ENCODE measurements at places on chromosomes 2 and 18.

GRCh38 chr2:42706836-42707235 lies 57.1 kb downstream of the OXER1 start:
- DNase-seq: no peak

DNA sequence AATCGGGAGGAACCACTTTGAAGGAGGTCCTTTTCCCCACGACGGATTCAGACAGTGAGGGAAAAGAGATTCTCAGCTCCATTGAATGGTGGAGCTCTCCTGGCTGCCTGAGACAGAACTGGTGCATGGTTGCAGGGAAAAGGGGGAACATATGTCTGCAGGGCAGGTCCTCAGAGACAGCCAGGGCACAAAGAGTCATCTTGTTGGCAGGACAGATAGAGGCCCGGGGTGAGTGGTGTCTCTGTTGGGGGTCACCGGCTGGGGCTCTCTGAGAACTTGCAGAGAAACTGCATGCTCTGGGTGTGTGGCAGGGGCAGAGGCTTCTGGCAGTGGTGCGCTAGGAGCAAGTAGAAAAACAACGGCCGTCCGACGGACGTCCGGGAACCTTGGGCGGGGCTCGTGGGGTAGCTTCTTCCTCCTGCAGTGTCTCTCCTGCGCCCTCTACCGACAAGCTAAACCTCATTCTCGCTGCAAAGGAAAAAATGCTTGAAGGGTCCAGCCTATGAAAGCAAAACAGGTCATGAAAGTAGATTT lies 94.3 kb downstream of the CDCA7 start:
- DNase-seq: peak; percentile 45

DNA sequence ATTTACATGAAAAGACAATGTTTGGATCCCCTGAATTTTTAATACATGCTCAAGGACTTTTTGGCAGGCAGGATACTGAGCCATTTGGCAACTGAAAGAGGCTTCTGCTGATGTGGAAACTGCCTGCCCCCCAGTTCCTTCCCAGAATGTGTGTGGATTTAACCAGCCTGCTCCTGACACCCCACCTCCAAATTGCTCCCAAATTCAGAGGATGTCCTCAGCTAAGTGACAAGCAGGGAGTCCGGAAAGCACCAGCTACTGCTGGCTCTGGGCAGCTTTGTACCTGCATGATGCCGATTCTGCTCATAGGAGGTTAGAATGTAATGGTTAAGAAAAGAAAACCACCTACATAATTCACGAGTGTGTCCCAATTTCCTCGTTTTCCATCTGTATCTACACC lies 197.5 kb downstream of the CDH20 start:
- DNase-seq: no peak

GRCh38 chr2:6908291-6908690 lies 8.9 kb upstream of the RNF144A start:
- DNase-seq: no peak

DNA sequence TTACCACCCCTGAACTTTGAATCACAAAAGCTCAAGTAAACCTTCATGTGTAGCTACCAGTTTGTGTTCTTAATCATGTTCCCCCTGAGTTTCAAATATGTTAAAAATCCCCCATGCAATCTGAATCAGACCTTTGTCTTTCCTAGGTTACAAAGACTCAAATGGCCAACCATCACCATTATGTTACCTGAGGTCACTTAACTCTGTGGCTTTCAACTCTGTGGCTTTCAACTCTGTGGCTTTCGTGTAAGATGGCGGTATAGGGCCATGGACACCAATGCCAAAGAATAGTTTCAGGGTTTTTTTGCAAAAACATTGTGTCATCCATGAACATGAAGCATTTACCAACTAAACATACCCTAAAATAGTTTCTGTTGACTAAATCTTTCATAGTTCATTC lies 6.7 kb downstream of the ERMN start:
- no peak for DNase-seq

- DNase-seq: no peak
Observed at GRCh38 chr18:76383636-76384035, 111.4 kb downstream of the ZNF516 start.

DNA sequence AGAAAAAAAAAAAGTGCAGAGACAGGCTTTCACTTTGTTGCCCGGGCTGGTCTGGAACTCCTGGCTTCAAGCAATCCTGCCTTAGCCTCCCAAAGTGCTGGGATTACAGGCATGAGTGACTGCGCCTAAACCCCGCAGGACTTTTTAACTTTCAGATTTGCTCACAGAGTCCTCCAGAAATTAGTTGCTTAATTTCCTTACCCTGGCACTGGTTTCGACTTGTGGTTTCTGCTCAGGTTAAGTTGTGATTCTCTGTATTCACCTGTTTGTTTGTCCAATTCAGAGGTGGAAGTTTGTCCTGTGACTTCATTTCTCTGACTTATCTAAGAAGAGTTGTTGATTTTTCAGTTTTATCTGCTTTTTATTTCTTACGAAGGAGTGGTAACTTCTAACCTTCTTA lies 238.1 kb downstream of the TMEM182 start:
- no peak for DNase-seq

GRCh38 chr2:9758741-9759140 lies 84.5 kb upstream of the TAF1B start:
- no peak for DNase-seq

GRCh38 chr18:64562651-64563050 lies 413.8 kb upstream of the LINC00305 start:
- no peak for DNase-seq

GRCh38 chr2:101310090-101310833 lies 1.8 kb upstream of the RNF149 start:
- no peak for DNase-seq

- no peak for DNase-seq
Observed at GRCh38 chr2:113158884-113159553, 14.8 kb upstream of the PSD4 start.

- no peak for DNase-seq
Observed at GRCh38 chr2:176111846-176112374, 4.7 kb upstream of the HOXD10 start.

- DNase-seq: no peak
Observed at GRCh38 chr18:59446012-59446411, 86.9 kb upstream of the LMAN1 start.

- DNase-seq: no peak
Observed at GRCh38 chr2:23554054-23554697, 169.2 kb downstream of the KLHL29 start.

- no peak for DNase-seq
Observed at GRCh38 chr2:54767921-54768320, 44.5 kb downstream of the EML6 start.

DNA sequence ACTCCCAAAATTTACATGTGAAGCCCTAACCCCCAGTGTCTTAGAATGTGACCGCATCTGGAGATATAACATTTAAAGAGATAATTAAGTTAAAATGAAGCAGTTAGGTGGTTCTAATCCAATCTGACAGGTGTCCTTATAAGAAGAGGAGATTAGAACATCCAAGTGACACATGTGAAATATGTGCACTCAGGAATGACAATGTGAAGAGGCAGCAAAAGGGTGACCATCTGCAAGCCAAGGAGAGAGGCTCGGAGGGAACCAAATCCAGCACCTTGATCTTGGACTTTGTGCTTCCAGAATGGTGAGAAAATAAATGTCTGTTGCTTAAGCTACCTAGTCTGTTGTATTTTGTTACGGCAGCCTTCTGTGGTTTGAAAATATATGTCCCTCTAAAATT lies 165.4 kb downstream of the FIGN start:
- no peak for DNase-seq

DNA sequence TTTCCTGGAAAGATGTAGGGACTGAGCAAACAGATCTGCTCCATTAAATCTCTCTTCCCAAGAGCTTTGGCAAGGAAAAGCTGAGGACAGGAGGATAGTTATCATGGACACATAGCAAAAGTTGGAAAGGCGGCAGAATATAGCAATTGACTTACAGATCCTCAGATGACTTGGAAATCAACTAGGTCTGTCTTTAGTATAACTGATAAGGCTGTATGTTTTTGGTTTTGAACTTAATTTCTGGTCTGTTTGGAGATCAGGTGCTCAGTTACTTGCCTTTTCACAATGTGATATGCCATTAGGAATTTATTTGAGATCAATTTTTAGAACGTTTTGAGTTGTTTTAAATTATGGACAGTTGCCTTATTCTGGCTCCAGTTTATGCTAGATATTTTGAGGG lies 8.0 kb downstream of the RSAD2 start:
- no peak for DNase-seq

- DNase-seq: no peak
Observed at GRCh38 chr2:179532863-179533278, 268.2 kb upstream of the SESTD1 start.

DNA sequence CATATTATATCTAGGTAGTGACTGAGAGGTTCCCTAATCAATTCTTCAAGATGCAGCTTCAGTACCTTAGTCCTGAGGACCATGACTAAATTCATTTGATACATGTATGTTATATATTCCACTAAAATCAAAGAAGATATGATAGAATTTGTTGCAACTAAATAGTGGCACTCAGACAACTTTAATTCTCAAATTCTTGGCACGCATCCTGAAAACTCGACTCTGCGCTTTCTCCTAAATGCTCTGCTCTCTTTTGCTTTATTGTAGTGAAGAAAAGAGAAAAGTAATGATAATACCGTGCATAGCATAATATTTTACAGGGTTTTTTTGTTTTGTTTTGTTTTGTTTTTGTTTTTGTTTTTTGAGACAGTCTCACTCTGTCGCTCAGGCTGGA lies 475.3 kb downstream of the ARHGAP15 start:
- no peak for DNase-seq

DNA sequence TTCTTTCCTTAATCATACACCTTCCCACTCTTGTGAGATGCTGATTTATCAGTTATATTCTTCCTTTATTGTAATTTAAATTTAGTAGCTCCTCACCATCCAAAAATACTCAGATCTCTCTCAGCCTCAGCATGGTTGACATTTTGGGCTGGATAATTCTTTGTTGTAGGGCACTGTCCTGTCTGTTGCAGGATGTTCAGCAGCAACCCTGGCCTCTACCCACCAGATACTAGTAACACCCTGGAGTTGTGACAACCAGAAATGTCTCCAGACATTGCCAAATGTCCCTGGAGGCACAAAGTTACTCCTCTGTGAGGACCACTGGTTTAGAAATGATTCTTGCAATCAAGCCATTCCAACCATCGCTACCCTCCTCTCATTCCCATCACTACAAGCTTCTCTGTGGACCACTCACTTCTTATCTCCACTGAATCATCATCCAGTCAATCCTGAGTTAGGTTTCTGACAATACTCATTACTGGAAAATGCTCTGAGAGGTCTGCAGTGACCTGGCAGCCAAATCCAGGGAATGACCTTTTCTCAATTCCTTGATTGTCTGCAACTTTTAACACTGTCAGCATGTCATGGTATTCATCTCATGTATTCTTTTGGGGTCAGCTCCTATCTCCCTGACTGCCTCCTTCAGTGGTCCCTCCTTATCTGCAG lies 43.3 kb downstream of the OSBPL6 start:
- no peak for DNase-seq

DNA sequence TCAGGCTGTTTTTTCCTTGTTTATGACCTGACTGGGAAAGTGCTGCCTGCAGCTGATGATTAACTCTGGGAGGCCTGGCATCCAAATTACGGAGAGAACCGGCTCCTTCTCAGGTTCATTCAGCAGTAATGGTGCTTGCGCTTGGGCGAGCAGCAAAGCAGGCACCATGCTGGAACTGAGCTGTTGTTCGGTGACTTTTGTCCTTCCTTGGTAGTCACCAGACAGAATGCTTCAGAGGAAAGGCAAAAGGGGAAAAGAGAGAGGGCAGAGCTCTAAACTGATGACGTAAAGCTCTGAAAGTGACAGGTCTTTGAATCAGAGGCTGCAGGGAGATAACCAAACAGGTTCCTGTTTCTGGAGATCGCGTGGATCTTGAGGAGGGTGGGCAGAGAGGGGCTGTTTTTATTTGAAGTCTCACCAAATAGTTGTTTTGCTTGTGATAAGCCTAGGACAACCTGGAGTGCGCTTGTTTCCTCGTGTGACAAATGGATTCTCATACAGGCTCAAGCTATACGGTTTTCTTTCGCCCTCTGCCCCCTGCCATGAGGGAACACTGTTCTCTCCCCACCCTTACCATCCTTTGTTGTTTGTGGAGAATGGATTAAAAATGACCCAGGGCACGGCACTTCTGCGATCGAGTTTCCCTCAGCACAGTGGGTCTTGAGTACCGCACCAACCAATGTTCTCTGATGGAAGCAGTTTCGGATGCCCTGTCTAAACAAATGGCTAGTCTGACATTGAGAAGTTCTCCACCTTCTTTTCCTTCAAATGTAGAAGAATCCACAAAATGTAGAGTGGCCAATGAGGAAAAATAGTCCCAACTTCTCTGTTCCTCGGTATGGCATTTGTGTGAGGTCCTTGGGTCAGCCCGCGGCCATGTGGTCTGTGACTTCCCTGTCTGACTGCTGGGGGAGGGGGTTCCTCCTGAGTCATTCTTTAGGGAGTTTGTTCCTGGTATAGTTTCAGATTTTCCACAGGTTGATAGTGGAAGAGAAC lies 1.3 kb downstream of the RASGRP3 start:
- DNase-seq: no peak

GRCh38 chr18:25614168-25614567 lies 262.2 kb upstream of the ZNF521 start:
- no peak for DNase-seq

DNA sequence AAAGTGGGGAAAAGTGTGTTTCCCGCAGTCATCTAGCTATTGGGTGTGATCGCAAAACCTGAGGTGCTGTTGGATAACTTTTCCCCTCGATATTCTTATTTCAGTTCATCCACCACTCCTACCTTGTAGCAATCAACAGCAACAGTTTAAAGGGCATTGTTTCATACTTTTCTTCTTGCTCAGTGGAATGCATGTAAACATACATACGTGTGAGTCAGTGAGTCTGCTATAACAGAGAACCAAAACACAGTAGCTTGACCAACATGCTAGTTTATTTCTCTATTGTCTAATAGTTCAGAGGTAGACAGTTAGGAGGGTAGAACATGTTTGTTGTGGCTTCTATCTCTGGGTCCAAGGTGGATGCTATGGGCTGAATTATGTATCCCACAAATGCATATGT lies 77.6 kb upstream of the FOXI3 start:
- no peak for DNase-seq

- no peak for DNase-seq
Observed at GRCh38 chr18:36518839-36519238, 221.3 kb downstream of the FHOD3 start.

DNA sequence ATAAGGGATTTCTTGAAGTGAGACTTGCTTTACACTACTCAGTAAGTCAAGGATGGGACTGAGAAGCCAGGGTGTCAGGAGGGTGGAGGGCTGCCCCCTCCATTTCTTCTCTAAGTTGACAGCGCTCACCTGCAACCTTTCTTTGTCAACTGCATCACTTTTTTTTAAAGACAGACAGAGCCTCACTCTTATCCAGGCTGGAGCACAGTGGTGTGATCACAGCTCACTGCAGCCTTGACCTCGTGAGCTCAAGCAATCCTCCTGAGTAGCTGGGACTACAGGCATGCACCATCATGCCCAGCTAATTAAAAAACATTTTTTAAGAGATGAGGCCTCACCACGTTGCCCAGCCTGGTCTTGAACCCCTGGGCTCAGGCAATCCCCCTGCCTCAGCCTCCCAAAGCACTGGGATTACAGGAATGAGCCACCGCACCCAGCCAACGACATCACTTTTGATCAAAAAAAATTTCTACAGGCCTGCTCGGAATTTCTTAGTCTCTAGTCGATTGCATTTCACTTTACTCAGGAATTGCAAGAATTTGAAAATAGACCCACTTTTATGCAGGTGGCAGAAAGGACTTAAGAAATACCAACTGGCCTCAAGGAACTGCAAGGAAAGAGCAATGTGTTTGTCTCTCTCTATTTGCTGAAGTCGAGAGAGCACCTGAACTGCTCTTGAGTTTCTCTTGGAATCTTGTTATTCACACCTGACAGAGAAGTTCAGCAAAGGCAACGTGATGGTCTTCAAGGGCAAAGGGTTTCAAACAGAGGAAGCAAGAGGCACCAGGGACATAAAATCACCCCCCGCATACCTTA lies 101.4 kb downstream of the MYOM1 start:
- no peak for DNase-seq

- no peak for DNase-seq
Observed at GRCh38 chr18:26875040-26875654, 9.6 kb upstream of the AQP4 start.

Data from activated gamma-delta T cell treated with Interleukin-2 at 50 U/mL for 16 hours (primary cell).